Mesothelial cell of epicardium (in vitro differentiated cells): ENCODE measurements at places on chromosomes 6 and 20.

DNA sequence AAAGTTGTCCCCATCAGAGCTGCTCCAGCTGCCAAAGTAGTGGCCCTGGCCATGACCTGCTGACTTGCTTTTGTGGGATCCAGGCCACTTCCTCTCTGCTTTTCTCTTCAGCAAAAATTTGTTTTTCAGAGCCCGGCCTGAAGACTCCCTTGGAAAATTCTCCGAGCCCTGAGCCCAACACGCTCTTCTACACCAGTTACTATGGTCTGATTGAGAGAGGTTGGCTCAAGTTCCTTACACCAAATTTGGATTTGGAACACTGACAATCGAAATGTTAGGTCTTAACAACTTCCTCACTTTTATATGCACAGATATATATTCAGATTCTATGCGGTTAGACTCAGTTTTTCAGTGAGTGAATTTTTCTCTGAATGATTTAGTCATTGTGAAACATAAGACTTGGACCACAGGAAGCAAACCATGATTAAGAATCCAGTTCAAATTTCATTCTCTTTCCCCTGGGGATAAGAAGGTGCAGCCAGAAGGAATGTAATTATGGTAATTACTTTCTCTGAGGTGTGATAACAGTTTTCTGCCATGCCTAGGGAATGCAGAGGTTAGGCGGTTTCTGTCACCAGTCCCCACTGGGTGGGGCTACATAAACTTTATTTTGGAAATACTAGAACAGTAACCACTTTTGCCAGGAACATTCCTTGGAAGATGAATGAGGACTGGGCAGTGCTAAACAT is 365.2 kb downstream of the SYNE1 start:
- no peak for DNase-seq

DNA sequence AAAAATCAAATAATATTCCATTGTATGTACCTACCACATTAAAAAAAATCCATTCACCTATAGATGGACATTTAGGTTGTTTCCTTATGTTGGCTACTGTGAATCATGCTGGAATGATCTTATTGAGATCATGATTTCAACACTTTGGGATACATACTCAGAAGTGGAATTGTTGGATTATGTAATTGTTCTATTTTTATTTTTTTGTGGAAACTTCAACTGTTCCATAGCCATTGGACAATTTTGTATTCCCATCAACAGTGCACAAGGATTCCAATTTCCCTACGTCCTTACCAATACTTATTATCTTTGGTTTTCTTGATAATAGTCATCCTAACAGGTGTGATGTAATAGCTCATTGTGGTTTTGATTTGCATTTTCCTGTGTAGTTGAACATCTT is 834.0 kb downstream of the MAFB start:
- no peak for DNase-seq

- no peak for DNase-seq
Measured at GRCh38 chr6:15464211-15464725, 198.6 kb downstream of the DTNBP1 start.

- DNase-seq = no peak
Measured at GRCh38 chr6:32222333-32223230, 1.3 kb downstream of the NOTCH4 start.

DNA sequence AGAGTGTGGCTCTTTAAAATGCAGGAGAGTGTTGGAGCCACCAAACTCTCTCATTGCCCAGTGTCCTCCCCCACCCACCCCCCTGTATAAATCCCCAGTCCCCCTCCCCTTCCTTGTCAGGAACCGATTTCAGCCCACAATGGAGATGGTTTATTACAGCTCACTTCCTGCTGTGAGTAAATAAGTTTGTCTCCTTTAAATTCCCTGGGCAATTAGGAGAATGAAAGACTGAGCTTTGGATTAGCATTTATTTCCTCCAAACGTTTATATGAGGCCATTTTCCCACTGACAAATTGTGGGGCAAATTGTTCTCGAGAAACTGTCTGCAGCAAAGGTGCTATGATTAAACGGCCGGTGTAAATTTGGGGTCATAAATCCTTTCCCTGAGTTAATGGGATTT is 128.8 kb downstream of the DHX35 start:
- no peak for DNase-seq

DNA sequence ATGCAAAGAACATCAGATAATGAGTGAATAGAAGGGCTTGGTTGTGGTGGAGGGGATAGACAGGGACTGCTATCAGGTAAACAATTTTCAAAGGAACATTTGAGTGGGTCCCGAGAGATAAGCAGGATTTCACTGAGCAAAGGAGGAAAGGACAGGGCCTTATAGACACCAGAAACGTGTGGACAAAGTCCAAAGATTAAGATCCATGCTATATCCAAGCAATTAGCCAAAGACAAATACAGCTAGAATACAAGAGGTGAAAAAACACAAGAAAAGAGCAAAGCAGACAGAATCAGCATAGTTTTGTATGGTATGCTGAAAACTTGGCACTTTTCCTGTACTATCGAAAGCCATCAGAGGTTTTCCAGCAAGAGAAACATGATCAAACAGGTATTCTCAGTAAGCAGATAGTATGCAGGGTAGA is 59.8 kb downstream of the CDK19 start:
- DNase-seq = no peak

GRCh38 chr6:71236926-71237434 is 51.6 kb upstream of the OGFRL1 start:
- no peak for DNase-seq

- DNase-seq = no peak
Measured at GRCh38 chr6:113171882-113172281, 685.3 kb upstream of the MARCKS start.

GRCh38 chr6:107977283-107977682 is 19.3 kb upstream of the SEC63 start:
- no peak for DNase-seq

DNA sequence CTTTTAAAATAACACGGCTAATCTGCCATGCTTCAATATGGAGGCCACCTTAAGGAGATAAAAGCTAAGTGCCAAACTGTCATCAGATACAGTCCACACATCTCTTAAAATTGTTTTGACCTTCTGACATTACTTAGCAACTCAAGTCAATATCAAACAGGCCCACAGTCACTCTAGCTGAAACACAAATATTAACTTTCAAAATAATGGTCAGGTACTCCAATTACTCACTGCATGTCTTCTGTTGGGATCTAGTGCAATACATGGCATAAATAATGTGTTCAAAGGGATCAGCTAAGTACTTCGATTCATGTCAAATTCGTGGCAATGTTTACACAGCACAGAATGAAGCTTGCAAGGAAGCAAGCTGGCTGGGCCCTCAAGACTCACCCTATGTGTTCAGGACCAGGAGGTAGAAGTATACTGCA is 133.9 kb upstream of the BEND6 start:
- no peak for DNase-seq

GRCh38 chr6:21767891-21768648 is 174.5 kb downstream of the SOX4 start:
- DNase-seq = no peak

GRCh38 chr6:24540197-24540596 is 45.4 kb downstream of the ALDH5A1 start:
- DNase-seq = no peak

DNA sequence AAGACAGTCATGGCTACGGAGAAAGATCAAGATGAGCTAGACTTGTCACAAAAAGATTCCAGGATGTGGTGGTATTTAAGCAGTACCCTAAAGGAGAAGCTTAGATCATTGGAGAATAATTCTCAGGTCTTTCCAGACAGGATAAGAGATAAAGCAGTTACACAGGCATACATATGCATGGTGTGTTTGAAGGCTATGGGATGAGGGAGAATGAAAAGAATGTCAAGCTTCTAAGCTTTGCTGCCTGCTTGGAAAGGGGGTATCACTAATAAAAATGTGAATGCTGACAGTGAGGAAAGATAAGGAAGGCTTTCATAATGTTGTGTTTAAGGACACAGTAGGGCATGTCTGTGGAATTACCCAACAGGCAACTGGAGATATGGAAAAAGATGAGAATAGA is 28.1 kb downstream of the RWDD2A start:
- no peak for DNase-seq
